ENCODE measurements at places on chromosomes 1 and 21. TPM values are rescaled to one million over a fixed set of nuclear protein-coding genes. Genes with fewer than 3 reads are reported as not detected.

- no peak for DNase-seq
Observed at GRCh38 chr1:206766251-206766856, 4.2 kb upstream of the IL19 start.

The USH2A gene
- 0.04 TPM for total RNA-seq

- no peak for DNase-seq
Observed at GRCh38 chr1:153358691-153358975, 979 bp downstream of the S100A9 start.

The PHTF1 gene
- 28.4 TPM for total RNA-seq

DNA sequence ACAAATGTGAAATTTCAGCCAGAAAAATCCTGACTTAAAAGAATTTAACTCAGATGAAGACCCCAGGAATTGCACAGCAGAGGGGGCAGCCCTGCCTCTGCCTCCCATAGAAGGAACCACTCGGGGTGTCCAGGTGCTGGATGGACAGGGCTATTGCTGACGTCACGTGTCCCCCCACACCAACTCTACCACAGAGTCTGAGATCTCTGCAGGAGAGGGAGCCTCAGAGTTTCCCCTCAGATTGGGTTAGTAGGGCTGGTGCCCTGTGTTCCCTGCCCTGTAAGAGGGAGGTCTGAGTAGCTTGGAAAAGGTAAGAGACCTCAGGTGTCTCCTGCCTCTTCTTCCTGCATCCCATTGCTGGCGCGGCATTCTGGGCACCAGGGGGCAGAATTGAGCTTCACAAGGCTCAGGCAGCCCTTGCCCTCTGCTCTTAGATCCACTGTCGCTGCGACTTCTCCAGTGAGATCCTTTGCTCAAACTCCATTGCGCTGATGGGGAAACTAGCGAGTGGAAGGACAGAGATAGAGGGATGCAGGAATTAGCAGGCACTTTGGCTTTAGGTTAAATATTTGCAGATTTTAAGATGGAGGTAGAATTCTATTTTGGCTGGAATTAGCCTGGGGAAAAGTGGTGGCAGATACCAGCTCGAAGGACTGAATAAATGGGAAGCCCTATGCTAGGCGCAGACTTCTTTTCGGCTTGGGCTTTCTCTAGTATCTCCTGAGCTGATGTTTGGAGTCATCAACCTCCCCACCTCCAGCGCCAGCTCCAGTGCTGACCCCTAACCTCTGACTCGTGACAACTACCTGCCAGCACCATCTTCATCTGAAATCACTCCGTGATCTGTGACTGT, 42.8 kb upstream of the DMBX1 start:
- DNase-seq = peak; percentile 95

The SLC27A3 gene
- 45.3 TPM for total RNA-seq

GRCh38 chr1:66938613-66939012, 13.8 kb downstream of the MIER1 start:
- DNase-seq = no peak

GRCh38 chr1:234585330-234586055, 24.5 kb downstream of the IRF2BP2 start:
- no peak for DNase-seq

The MSH4 gene
- total RNA-seq = 0.63 TPM

The SPRR2E gene
- not detected for total RNA-seq

DNA sequence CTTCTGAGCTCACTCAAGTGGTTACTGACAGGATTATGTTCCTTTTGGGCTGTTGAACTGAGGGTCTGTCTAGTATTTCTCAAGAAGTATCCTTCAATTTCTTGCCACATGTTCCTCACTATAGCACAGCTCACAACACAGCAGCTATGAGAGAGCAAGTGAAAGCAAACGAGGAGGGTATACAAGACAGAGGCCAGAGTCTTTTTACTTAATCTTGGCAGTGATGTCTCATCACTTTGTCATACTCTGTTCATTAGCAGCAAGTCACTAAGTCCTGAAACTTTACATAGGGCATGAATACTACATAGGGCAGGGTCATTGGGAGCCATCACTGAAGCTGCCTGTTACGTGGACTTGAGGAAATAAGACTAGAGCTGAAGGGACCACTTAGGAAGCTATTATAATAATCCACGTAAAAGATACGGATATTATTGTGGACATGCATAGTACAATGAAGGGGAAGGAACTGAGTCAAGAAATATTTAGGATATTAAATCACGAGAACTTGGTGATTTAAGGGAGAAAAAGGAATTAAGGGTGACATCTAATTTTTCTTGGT, 63.7 kb downstream of the SLC30A7 start:
- no peak for DNase-seq

GRCh38 chr1:92484472-92485380, 2.0 kb downstream of the GFI1 start:
- peak; percentile 63 for DNase-seq

- peak; percentile 43 for DNase-seq
Observed at GRCh38 chr1:5640845-5641244, 351.4 kb downstream of the NPHP4 start.

- DNase-seq = no peak
Observed at GRCh38 chr1:153882296-153882912, 40.4 kb downstream of the GATAD2B start.

- DNase-seq = no peak
Observed at GRCh38 chr21:45352621-45353139, 52.3 kb upstream of the COL18A1 start.

DNA sequence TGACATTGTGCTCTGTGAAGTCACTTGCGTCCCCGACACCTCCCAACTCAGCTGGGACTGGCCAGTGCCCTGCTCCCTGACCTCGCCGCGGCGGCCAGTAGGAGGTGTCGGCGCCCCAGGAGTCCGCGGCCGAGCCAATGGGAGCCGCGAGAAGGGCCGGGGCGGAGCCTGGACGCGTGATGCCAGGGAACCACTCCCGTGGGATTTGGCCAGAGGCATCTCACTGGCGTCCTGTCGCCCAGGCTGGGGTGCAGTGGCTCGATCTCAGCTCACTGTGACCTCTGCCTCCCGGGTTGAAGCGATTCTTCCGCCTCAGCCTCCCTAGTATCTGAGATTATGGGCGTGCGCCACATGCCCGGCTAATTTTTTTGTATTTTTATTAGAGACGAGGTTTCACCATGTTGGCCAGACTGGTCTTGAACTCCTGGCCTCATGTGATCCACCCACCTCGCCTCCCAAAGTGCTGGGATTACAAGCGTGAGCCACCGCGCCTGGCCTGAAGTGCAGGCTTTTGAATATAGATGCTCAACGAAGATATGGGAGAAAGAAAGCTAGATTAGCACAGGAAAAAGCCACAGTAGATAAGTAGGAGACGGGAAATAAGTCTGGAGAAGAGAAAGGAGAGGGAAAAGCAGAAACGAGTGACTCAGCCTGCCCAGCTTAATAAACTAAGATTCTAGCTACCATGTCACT, 38.0 kb downstream of the ZBTB8OS start:
- DNase-seq = peak; percentile 95

The HES2 gene
- 1.2 TPM for total RNA-seq

DNA sequence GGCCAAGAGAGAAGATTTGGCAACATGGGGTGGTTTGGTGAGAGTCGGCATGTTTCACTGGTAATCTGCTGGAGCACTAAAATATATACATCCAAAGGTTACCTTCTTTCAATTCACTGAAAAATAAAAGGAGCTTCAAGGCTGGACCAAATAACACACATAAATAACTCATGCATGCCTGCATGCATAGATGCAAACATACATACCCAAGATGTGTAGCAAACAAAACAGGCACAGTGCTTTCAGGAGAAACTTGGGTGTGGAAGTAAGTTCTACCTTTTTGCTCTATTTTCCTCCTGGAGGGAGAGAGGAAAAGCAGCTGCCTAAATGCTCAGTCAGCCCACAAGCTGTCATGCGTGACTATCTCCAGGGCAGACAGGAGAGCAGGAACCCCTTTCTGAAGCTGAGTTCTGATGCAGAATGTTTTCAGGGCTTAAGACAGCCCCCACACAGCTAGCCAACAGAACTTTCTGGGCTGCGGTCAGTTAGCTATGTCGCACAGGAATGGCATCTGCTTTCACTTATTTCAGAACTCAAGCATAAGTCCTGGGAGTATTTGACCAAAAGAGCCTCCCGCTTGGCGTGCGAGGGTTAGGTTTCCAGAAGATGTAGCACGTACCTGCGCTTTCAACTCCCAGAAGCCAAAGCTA, 166.2 kb downstream of the TOMM20 start:
- DNase-seq = no peak

The ANGPTL7 gene
- total RNA-seq = not detected

DNA sequence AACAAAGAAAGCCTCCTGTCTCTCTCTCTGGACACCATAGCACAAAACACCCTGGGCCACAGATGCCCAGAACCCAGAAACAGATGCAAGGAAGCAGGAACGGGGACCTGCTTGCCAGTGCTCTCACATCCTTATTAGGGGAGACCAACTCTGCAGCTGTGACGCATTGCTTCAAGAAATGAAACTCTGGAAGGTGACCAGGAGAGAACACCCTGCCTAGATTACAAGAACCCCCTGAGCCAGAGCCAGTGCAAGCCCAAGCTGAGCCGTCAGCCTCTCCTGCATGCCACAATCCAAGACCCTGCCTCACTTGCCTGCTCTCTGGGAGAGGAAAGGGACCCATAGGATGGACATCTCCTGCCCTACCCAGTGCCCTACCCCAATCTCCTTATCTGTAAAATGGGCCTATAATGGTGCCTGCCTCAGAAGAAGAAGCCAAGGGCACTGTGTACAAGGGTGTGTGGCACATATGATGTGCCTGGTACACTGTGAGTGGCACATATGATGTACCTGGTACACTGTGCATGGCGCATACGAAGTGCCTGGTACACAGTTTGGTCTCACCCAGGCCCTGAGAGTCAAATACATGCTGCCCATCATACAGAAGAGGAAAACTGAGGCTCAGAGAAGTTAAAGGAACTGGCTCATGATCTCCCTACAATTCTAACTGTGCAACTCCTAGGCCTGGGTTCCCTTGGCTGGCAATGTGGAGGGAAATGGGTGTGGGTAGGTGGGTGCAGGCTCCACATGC, 16.8 kb upstream of the FAM131C start:
- no peak for DNase-seq

GRCh38 chr1:62612770-62613169, 15.4 kb downstream of the ANGPTL3 start:
- no peak for DNase-seq

- DNase-seq = no peak
Observed at GRCh38 chr1:40984066-40984465, 4.6 kb downstream of the CTPS1 start.

GRCh38 chr1:171256940-171257606, 8.8 kb downstream of the FMO1 start:
- DNase-seq = no peak

DNA sequence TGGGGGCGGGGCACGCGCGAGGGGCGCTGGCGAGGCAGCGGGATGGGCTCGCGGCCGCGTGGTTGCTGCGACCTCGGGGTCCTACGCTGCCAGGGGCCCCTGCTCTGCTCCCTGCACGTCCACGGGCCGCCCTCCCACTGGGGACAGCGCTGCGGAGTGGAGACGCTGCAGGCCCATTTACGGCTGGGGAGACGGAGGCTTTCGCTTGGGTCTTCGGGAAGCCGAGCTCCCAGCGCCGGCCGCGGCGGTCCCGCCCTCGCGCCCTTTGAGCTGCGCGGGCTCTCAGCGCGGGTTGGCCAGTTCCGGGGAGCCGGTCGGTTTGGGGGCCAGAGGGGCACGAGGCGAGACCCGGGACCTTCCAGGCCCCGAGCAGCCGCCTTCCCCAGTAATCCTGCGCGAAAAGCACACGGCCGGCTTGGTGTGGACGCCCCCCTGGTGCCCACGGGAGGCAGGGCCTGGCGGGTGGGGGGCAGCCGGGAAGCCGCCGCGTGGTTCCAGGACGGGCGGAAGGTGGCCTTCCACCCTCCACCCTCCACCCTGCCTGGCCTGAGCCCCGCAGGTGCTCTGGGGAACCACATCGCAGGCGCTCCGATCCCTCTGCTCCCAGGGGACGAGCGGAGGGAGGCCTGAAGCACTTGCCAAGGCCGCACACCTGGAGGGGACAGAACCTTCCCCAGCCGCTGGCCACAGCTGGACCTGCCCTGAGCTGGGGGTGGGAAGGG, 570 bp upstream of the PEX10 start:
- no peak for DNase-seq

- DNase-seq = no peak
Observed at GRCh38 chr21:41435706-41436105, 9.7 kb downstream of the MX1 start.

The CNKSR1 gene
- total RNA-seq = 26.3 TPM

DNA sequence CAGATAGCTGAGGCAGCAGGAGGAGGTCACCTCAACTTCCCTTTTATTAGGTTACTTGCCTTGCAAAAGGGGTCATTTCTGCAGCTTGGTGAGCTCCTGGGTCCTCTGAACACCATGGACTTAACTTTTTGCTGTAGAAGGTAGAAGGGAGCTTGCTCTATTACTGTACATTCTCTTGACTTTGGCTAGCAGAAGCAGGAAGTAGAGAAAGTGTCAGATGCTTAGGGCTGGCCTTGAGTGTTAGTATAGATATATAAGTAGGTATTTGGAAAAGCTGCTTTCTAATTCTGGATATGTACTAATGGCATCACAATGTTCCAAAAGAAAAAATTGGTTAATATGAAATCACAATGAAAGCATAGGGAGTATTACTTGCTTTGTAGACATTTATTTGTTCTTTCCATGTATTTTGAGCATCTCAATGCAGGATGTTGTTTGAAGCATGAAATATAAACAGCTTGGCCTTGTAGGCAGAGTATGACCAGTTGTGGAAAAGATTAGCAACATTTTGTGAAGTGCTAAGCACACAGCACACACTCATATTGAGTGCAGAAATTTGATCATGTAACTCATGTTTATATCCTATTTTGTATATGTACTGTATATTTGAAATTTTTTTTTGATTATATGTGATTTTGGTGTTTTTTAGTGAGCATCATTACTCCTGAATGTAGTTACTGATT, 108.8 kb downstream of the DYRK1A start:
- no peak for DNase-seq

The FBLIM1 gene
- 64.7 TPM for total RNA-seq

GRCh38 chr1:184635347-184635979, 119.2 kb downstream of the EDEM3 start:
- DNase-seq = no peak

- DNase-seq = no peak
Observed at GRCh38 chr1:109873278-109874175, 37.1 kb upstream of the CSF1 start.

DNA sequence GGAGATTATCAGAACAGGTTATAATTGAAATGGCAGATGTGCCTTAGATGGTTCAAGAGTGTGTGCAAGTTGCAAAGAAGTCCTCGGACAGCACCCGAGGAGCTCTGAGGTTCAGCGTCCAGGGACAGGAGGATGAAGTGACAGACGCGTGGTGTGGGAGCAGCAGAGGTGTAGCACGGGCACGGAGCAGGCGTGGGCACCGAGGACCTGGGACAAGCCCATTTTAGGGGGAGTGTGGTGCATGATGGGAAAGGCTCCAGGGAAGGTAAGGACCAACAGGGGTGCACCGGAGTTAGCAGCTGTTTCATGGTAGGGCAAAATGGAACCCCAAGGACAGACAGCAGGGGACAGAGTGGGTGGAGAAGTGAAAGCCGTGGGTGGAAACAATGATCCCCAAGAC, 56.3 kb upstream of the BACE2 start:
- no peak for DNase-seq
